MG63 (cell line): ENCODE measurements at places on chromosomes 4 and X.

DNA sequence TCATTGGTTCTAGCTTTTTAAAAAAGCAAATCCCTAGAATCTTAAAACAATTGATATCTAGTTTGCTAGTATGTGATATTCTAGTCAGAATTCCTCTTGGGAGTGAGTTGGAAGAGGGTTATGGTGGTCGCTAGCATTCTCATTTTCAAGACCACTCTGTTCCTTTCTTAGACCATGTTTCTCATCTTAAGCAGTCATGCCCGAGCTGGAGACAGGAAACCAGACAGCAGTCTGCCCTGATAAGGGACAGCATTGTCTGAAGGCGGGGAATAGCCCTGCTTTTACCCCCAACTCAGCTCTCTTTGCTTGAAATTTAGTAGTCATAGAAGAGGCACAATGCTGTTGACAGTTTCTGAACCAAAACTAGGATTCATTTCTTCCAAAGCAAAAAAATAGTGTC lies 5.2 kb downstream of the KLF3 start:
- no peak for DNase-seq

- DNase-seq: no peak
Measured at GRCh38 chr4:98466868-98467599, 191.4 kb downstream of the TSPAN5 start.

- DNase-seq: no peak
Measured at GRCh38 chrX:3415011-3415410, 68.6 kb upstream of the MXRA5 start.

DNA sequence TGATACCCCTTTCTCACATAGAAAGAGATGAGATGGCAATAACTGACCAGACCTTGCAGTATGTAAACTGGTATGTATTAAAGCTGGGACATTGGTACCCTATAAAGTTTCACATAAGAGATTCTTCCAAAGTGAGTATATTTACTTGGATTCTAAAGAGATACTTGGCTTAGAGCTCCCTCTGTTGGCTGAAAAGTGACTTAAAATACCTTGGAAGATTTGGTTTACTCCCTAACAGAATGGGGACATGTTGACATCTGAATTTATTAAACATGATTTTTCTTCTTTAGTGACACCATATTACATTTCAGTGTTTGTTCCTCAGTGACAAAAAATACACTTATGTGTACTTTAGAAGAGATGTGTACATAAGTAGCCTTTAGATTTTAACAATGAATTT lies 47.9 kb upstream of the RGN start:
- DNase-seq: no peak

- DNase-seq: peak; percentile 44
Measured at GRCh38 chr4:150176547-150176946, 98.3 kb downstream of the DCLK2 start.

DNA sequence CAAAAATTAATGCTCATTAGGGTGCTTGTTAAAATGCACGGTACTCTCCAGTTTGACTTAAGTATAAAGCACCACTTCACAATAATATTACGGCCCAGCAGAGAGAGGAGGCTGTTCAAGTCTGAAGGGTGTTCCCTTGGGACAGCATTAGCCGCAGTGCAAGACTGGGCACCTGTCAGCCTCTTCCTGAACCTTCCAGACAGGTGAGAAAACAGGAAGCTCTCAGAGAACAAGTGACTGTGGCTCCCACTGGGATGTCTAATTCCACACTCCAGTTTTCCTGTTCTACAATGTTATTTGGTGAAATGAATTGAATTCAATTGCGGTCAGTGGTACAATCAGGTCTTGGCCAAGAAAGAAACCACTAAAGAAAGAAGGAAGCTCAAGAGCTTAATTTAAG lies 414.4 kb downstream of the SMARCA1 start:
- DNase-seq: no peak

DNA sequence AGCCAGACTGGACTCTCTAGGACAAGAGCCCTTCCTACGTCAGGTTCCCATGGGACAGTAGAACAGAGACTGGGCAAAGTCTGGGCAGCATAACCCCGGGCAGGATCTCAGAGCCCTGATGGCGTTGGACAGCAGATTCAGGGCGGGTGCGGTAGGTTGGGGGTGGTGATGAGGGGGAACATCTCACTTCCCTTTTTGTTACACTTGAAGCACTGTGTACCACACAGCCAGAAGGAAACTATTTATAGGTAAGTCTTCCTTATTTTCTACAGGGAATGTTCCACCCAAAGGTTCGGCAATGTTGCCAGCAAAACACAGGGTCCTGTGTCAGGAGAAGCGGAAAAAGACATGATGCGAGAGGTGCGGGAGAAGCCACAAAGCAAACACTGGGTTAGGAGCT lies 54.3 kb downstream of the TSC22D3 start:
- no peak for DNase-seq

DNA sequence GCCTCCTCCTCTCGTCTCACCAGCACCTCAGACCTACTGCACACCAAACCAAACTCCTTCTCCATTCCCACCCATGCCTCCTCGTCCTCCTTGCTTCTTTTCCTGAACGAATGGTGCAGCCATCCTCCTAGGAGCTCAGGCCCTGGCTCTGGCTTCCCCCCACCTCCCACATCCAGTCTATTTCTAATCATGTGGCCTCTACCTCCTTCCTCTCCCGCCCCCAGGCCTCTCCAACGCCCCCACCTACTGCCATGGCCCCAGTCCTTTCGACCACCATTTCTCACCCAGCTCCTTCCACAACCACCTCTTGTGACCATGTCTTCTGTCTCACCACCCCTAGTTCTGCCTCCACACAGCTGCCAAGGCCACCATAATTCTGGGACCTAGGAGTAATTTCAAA lies 127.1 kb downstream of the PJA1 start:
- no peak for DNase-seq

GRCh38 chr4:140004922-140005627 lies 148.9 kb downstream of the MAML3 start:
- DNase-seq: no peak

DNA sequence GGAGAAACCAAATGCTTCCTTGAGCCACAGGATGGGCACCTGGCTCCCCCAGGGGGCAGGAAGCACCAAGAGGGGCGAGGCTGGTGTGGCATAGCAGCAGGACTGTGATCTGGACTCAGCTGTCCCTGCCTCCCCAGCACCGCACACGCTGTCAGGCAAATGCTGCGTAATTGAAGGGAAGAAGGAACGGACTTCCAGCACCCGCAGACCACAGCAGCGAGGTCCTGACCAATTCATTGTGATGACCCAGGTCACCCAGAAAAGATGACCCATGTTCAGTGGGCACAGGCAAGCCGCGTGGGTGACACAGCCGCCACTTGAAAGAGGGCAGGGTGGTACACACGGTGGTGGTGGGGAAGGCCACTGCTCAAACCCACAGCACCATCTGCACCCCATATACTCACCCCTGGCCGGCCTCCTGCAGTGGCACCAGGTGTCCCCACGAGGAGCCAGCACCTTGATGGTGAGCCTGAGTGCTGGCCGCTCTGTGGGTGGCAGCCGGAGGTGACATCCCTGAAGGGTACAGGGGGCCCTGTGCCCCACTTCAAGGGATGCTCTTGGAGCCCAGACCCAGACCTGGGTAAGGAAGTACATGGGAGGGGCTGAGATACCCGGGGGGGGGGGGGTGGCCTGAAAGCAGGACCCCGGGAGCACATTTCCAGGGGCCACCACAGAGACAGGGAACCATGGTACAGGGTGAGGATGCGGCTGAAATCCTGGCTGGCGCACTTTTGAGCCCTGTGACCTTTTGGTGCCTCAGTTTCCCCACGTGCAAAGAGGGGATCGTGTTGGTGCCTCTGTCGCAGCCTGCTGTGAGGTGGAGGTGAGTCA lies 11.5 kb downstream of the NAT8L start:
- DNase-seq: no peak

DNA sequence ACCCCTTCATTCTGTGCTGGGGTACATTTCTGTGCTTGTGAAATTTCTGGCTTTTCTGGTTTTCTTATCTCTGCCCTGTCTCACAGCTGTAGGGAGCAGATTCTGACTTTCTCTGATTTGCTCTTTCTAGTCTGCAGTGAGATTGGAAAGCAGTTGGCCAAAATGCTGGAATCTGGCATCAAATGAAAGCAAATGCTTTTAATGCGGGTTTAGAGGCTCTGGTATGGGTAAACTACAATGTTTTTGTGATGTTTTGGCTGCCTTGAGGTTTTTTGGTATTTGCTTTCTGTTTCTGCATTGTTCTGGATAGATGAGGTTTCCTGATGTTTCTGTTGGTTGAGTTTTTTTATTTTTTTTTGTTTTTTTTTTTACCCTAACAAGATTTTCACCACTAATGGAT lies 23.8 kb downstream of the SMIM20 start:
- no peak for DNase-seq

DNA sequence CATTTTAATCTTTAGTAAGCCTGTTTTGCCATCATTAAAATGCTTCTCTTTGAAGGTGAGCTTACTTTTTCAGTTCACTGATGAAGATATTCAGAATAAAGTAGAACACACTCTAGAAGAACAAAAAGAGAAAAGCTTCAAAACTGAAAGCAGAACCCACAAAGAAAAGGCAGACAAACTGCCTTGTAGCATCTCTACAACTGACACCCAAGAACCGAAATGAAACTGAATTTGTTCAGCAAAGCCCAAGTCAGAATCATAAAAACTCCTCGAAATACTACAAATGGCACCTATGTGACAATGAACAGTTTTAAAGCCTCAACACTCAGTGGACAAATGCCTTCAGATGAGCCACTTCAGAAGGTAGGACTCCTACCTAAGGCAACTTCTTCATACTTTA lies 83.6 kb downstream of the MAML3 start:
- no peak for DNase-seq

- DNase-seq: peak; percentile 54
Measured at GRCh38 chr4:153750197-153750817, 9.5 kb downstream of the RNF175 start.
